ENCODE measurements at places on chromosomes 11 and 22. TPM values are rescaled to one million over a fixed set of nuclear protein-coding genes. Genes with fewer than 3 reads are reported as not detected.

MCHR1 gene
- not detected for total RNA-seq

SLC22A9 gene
- not detected for total RNA-seq

DDX17 gene
- total RNA-seq = 1,018 TPM

DNA sequence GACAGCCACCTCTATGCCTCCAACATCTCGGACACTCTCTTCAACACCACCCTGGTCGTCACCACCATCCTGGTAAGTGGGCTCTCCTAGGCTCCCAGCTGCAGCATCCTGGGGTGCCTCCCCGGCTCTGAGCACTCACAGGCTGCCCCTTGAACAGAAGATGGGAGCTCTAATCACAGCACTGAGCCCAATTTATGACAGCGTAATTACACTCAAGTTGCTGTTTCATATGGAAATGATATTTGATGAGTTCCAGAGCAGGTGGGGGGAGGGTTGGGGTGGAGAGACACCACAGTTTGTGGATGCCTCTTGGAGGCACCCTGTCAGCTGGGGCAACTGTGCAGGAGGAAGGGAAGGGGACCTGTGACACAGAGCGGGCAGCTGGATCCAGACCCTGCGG is 125.3 kb upstream of the TBCEL start:
- no peak for DNase-seq
- no peaks in the 10 kb centered on the region for H3K36me3 ChIP-seq
- H3K4me1 ChIP-seq = no peaks in the 10 kb centered on the region
- no peak overlapping the region for H3K27ac ChIP-seq
- H3K27me3 ChIP-seq = peaks cover 10% of the 10 kb centered on the region

GRCh38 chr11:125460275-125460674 is 35.8 kb downstream of the FEZ1 start:
- no peak overlapping the region for H3K4me3 ChIP-seq
- no peaks in the 10 kb centered on the region for H3K27me3 ChIP-seq

- no peak overlapping the region for H3K4me3 ChIP-seq
- no peaks in the 10 kb centered on the region for H3K27me3 ChIP-seq
Measured at GRCh38 chr11:64132191-64132771, 33.6 kb downstream of the MACROD1 start.
